ENCODE measurements at places on chromosomes 7 and 10.

DNA sequence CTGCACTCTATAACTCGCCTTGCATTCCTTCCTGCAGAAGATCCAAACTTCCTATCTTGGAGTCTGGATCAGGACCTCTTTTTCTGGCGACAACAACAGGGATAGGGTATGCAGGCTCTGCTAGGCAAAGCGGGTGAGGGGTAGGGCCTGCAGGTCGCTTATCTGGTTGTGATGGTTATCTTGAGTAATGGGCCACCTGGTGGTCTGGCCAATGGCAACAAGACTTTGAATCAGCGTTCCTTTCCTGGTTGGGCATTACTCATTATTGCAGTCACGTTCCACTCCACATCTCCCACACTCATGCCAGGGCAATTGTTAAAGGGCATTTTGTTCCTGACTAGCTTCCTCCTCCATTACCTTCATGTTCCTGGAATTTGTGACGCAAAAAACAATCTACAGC, 48.4 kb upstream of the PLXDC2 start:
- DNase-seq = no peak

- no peak for DNase-seq
These were observed 214.4 kb upstream of the CELF2 start for GRCh38 chr10:10803278-10803677.

GRCh38 chr10:21199501-21199900, 302.4 kb upstream of the NEBL start:
- DNase-seq = no peak

GRCh38 chr10:75137533-75138438, 26.3 kb downstream of the SAMD8 start:
- DNase-seq = no peak

DNA sequence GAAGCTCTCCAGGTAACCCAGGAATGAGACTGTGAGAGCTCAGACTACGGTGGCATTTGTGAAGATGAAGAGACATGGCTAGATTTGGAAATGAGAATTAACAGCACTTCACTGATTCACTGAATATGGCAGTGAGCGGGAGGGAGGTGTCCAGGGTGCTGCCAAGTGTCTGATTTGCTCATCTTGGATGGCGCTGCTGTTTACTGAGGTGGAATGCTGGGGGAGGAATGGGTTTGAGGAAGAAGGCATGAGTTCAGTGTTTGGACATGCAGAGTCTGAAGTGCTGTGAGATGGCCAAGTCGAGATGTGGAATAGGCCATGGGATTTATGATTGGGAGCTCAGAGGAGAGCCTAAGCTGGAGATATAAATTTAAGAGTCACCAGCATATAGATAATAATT, 437.1 kb upstream of the NPVF start:
- no peak for DNase-seq

GRCh38 chr7:42611961-42612360, 299.9 kb downstream of the C7orf25 start:
- DNase-seq = no peak

DNA sequence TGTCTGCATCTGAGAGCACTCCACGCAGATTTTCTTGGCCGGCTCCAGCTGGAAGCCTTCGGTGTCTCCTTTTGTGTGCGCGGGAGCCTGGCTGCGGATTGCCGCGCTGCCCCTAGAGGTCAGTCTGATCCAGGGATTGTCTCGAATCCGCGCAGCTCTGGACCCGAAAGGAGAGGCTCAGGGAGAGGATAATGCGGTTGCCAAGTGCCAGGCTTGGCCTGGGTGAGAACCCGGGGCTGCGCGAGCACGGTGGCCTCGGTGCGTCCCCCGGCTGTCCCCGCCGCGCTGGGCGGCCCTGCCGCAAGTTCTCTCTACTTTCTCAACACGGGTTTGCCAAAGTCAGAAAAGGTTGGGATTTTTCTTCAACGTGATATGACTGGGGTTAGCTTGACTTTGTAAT, 140.9 kb downstream of the ADCYAP1R1 start:
- DNase-seq = peak; percentile 77

DNA sequence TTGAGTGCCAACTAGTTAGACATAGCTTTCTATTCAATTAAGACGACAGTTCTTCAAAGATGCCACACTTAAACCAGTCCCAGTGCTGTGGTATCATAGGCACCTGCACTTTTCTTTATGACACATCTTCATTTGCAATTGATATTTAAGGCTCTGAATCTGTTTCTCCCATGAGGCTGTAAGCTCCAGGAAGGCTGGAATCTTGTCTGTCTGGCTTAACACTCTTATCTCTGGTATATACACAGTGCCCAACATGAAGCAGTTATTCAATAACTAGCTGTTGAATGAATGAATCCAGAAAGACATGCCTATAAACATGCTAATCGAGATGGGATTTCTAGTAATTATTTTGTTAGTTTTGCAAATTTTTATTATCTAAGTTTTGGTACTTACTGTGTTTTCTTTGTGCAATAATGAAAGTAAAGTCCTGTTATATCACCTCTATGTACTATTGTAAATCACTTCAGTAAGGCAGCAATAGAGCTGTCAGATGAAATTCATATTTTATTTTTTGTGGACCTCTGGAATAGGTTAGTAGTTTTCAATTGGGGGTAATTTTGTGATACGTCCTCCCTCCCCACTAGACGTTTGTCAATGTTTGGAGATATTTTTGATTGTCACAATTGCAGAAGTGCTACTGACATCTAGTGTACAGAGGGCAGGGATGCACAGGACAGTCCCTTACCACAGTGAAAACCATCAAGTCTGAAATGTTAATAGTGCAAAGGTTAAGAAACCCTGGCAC, 51.3 kb upstream of the STEAP4 start:
- DNase-seq = no peak

DNA sequence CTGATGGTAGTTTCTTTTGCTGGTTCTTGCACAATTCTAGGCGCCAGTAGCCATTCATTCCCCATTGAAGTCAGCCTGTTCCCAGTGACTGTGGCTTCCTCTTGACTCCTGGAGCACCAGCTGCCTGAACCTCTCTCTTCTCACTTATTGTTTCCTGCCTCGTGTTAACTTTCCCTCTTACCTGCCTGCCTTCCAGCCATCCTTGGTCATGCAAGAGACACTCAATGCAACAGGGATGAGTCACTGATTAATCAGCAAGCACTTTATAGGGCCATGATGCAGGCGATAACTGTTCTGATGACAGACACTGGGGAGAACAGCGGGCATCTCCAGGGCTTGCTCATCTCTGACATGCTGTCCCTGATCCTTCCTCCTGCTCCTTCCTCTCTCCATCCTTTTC, 122.0 kb downstream of the PLCE1 start:
- no peak for DNase-seq

DNA sequence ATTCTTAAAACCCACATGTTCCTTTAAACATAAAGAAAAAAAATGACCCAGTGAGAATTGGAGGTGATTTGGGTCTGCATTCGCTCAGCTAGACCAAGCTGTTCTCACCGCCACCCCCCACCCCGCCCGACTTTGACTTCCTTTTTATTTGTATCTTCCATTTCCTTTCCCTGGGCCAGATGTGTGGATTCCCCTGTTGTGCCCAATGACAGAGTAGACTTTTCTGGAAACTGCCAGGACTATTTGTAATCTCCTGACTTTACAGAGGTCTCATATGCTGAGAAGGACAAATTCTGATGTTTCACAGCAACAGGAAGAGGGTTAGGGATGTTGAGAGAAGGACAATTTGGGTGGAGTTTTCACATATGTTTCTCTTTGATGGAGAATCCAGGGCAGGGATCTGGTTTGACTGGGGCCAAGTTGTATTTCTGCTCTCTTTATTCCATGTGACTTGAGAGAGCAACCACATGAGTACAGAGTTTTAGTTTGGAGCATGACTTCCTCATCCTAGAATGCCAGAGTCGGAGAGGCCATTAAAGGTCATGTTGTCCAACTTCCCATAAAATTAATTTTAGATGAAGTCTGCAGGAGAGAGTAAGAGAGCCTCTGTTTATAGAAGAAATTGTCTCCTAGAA, 1023.2 kb downstream of the LRMDA start:
- no peak for DNase-seq

DNA sequence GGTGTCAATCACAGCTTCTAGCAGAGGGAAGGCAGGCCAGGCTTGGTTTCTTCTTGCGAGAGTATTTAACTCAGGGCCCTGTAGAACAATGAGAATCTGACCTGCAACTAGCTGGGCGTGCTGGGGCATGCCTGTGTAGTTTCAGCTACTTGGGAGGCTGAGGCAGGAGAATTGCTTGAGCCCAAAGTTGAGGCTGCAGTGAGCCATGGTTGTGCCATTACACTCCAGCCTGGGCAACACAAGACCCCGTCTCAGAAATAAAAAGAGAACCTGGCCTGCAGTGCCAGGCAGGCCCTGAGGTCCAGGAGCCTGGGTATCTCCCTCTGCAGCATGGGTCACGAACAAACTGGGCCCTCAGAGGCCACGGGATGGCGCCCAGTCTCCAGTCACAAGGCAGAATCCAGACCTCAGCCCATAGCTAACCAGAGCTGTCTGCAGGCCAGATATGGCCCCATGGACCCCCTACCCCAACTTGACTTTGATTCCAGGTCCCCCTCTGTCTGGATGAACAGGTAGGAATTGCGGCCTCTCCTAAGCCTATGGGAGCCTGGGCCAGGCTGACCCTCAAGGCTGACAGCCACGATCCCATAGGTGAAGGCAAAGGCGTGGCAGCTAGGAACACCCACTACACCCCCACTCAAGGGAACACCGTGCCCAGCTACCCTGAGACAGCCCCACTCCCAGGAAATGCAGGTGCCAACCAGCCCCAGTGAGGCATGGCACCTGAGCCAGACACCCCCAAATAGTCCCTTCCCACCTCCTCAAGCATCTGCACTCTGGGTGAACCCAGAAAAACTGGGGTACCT, 102.7 kb upstream of the TNRC18 start:
- DNase-seq = no peak

DNA sequence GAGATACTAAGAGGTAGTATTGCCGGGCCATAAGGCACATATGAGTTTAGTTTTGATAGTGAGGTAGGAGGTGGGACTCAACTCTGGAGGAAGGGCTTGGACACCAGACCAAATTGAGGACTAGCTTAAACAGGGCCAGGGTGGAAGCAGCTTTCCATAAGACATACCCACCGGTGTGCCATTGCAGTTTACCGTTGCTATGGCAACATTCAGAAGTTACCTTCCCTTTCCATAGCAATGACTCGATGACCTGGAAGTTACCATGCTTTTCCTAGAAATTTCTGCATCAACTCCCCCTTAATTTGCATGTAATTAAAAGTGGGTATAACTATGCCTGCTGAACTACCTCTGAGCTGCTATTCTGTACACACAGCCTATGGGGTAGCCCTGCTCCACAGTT, 10.9 kb upstream of the SNX10 start:
- DNase-seq = no peak

GRCh38 chr7:108196004-108196403, 65.8 kb upstream of the LAMB4 start:
- no peak for DNase-seq

DNA sequence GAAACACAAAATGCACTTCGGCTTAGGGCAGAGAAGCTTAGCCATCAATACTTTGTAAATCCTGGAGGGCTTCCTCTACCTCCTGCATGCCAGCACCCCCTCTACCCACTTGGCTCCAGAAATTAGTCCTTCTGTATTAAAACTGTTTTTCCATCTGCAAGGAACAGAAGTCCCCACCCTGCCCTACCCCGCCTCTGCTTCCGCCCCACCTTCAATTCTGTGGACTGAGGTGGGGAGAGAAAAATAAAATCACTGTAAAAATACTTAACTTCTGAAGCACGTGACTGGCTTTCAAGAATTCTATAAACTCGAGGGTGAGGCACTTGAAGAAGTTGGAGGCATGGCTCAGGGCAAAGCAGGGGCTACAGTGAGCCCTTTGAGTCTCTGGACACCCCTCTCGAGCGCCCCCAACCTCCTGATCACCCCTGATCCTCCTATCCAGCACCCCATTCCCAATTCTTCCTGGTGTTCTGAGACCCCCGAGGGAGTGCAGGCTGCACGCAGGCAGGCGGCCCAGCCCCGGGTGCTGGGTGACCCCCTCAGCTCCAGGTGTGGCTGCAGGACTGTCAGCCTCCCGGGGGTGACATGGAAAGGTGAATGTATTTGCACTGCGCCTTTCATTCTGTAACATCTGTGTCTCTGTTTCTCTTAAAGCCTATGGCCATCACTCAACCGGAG, 7.3 kb upstream of the KIAA1217 start:
- no peak for DNase-seq

DNA sequence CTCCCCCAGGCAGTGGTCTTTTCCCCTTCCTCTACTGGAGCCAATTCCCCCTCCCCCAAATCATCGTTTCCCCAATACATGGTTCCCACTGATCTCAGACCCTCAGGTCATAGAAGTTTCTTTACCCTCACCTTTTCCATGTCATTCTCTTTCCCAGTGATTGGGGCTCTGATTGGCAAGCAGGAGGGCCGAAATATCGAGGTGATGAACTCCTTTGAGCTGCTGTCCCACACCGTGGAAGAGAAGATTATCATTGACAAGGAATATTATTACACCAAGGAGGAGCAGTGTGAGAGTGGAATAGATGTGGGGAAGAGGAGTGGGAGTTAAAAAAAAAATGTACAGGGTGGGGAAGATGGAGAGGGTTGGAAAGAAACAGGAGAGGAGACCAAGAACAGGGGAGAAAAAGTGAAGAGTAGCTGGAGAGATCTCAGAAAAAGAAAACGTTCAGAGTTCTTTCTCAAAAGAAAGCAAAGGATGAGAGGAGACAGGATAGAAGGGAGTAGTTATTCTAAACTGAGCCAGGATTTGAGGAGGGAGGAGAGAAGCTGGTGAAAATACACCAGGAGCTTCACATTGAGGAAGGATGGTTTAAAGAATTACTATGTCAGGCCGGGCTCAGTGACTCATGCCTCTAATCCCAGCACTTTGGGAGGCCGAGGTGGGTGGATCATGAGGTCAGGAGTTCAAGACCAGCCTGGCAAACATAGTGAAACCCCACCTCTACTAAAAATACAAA, 858 bp downstream of the COPS6 start:
- no peak for DNase-seq

GRCh38 chr10:42556931-42557330, 81.4 kb downstream of the ZNF33B start:
- DNase-seq = no peak

GRCh38 chr10:71567006-71567405, 152.6 kb downstream of the C10orf105 start:
- no peak for DNase-seq

- no peak for DNase-seq
These were observed 76.1 kb upstream of the ZEB1 start for GRCh38 chr10:31242902-31243301.

- DNase-seq = no peak
These were observed 70.3 kb upstream of the NANOS1 start for GRCh38 chr10:118958984-118959925.

- DNase-seq = no peak
These were observed 106.3 kb downstream of the GRK5 start for GRCh38 chr10:119313644-119314043.

DNA sequence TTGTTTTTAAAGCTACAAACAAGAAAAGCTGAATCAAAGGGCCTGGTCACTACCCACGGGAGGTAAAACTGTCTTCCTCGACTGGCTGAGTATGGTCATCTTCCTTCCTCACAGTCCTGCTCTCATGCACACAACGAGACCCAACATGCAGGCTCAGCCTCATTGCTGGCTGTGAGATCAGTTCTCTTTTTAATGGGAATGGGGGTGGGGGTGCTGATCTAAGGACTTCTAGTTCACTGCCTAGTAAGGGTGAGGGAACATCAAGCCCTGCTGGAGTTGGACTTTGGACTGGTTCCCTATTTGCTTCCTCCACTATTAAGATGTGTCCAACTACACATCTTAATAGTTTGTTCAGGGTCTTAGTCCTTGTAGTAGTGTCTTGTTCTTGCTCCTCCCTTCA, 48.2 kb downstream of the ABCB4 start:
- no peak for DNase-seq

Measured in head of caudate nucleus (tissue), 42 donors.